ENCODE measurements at places on chromosomes 4 and X. TPM values are rescaled to one million over a fixed set of nuclear protein-coding genes. Genes with fewer than 3 reads are reported as not detected.

The DTHD1 gene
- not detected for total RNA-seq

The SYN1 gene
- 0.17 TPM for total RNA-seq

The AKAP4 gene
- not detected for total RNA-seq

DNA sequence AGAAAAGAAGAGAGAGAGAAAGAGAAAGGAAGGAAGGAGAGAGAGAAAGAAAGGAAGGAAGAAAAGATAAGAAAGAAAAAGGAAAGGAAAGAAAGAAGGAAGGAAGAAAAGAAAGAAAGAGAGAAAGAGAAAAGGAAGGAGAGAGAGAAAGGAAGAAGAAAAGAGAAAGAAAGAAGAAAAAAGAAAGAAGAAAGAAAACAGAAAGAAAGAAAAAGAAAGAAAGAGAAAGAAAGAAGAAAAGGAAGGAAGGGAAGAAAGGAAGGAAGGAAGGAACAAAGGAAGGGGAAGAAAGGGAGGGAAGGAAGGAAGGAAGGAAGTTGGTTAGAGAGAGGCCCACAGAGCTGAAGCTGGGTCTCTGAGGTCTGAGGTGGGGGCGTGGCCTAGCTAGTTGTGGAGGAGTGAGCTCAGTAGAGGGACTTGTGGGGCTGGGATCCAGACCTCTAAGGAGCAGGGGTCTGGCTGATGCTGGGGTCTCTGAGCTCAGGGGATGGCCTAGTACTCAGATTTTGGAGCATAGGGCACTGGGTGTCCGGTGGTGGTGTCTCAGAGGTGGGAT is 27.1 kb upstream of the PDZD4 start:
- DNase-seq = no peak

GRCh38 chrX:38375891-38376290 is 23.5 kb downstream of the OTC start:
- DNase-seq = peak; percentile 7

DNA sequence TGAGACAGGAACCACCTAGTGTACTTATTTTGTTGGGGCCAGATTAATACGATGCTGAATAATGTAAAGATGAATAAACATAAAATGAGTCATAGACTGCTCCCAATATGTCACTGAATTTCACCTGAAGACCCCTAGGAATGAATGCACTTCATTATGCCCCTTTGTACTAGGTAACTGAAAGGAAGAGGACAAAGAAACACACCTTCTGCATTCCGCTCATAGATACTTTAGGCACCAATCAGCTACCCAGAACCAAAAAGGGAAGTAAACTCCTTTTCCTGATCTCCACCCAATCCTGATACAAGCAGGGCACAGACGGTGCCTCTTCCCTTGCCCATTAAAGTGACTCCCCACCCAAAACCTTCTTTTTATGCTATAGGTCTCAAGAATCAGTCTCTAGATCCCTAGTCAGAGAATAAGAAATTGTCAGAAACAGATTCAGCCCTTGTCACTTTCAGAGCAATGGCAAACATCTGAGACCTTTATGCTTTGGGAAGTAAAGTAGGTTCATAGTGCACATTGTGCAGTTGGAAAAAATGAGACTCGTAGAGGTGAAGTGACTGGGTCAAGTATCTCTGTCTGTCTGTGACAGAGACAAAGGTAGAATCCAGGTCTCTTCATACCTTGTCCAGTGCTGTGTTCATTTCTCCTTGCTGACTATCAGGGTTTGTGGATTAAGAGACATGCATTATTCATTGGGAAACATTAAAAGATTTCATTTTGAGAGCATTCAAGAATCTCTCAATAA is 2.3 kb downstream of the GPR174 start:
- no peak for DNase-seq

- no peak for DNase-seq
Observed at GRCh38 chrX:19331831-19332230, 11.9 kb upstream of the PDHA1 start.

- DNase-seq = no peak
Observed at GRCh38 chr4:74464291-74464690, 19.4 kb downstream of the AREG start.

GRCh38 chrX:66193821-66194220 is 29.8 kb downstream of the HEPH start:
- DNase-seq = no peak

DNA sequence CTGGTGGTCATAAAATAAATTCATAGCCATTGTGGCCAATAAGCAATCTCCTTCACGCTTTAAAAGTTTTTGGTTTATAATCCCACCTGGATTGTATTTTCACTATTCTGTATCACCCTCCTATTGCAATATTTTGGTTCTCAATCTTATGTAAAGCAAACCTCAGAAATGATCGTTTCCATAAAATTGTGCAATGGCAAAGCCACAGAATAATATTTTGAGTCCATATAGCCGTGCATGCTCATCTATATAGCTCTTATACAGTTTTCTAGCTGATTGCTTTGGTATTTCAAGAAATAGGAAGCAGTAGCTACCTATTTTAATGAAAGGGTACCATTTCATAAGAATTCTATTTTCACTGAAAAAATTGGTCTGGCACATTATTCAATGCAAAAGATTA is 10.0 kb upstream of the HAND2 start:
- DNase-seq = no peak

GRCh38 chr4:86338989-86339388 is 20.9 kb downstream of the MAPK10 start:
- peak; percentile 87 for DNase-seq

- DNase-seq = no peak
Observed at GRCh38 chrX:42900947-42901346, 123.0 kb upstream of the PPP1R2C start.

DNA sequence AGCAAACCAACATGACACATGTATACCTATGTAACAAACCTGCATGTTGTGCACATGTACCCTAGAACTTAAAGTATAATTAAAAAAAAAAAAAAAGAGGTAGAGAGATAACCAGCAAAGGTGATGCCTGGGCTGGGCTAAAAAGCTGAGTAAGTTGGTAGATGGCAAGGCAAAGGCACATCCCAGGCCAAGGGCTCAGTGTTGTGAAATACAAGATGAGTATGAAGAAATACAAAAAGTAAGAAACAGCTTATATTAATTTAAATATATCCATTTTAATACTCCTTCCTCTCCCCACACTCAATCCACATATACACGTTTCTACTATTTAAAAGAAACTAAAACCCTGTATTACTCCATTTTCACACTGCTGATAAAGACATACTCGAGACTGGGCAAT is 25.8 kb downstream of the TEC start:
- DNase-seq = no peak

DNA sequence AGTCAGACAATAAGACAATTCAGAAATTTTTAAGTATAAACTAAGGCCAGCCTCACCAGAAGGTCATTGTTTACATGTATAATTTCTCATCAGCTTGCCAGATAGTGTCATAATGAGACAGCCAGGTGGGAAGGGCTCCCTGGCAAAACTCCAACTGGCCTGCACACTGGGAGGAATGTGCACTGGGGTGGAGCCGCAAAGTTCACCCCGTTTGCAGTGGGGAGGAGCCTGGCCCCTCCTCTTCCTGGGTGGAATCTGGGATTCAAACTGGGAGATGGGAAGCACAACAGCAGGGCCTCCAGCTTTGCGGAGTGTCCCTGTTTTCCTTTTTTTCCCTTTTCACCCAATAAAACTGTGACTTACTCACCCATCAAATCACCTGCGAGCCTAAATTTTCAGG is 329.9 kb downstream of the SMARCA1 start:
- peak; percentile 9 for DNase-seq
